ENCODE measurements at places on chromosomes 2 and 18.

GRCh38 chr2:144462266-144462665 is 57.7 kb downstream of the ZEB2 start:
- no peak for DNase-seq

GRCh38 chr2:45780541-45781463 is 129.3 kb downstream of the PRKCE start:
- DNase-seq: no peak

DNA sequence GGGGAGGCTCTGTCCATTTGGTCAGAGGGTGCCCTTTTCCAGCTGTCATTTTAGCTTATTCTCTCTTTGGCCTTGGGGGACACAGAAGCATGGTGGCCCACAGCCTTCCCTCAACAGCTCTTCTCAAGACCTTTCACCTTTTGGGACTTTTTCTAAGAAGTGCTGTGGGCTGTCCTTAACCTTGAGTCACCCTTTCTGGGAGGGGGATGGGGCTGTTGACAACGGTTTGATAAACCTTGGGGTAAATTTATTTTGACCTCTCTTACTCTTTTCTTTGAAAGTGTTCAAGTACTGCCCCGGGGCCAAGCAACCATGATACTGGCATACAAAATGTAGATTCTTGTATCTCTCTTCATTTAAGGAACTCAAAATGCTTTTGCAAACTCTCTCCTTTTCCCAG is 13.7 kb downstream of the IGFBP5 start:
- DNase-seq: no peak

- no peak for DNase-seq
Measured at GRCh38 chr2:98333922-98334321, 12.3 kb upstream of the CNGA3 start.

GRCh38 chr2:60260639-60261296 is 292.7 kb downstream of the BCL11A start:
- DNase-seq: peak; percentile 51

DNA sequence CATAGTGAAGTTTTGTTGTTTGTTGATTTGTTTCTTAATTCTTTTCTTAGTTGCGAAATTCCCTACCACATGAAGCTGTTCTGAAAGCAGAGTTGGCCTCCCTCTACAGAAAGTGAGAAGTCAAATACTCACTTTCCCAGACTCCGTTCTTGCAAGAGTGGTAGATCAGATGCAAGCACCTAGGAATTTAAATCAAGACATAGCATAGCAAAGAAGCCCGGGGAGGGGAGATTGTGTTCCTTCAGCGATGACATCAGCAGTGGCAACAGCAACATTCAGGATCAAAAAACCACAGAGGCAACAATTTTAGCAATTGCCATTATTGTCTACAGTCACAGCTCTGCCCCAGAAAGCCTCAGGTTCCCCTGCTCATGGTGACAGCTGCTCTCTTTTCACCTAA is 580.0 kb downstream of the RNF144A start:
- DNase-seq: no peak

DNA sequence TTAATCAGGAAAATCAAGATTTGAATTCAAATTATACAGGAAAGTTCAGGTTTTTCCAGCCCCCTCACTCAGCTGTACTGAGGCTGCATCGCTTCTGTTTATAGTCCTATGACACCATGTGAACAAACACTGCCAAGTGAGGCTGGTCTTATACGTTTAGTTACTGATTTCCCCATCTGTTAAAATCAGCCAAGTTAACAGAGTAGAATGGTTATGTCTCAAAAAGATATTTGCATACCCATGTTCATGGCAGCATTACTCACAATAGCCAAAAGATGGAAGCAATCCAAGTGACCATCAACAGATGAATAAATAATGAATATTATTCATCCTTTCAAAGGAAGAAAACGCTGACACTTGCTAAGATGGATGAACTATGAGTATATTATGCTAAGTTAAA is 43.8 kb downstream of the REEP1 start:
- no peak for DNase-seq

Data from A549 (cell line).